ENCODE measurements at places on chromosomes 11 and 22.

DNA sequence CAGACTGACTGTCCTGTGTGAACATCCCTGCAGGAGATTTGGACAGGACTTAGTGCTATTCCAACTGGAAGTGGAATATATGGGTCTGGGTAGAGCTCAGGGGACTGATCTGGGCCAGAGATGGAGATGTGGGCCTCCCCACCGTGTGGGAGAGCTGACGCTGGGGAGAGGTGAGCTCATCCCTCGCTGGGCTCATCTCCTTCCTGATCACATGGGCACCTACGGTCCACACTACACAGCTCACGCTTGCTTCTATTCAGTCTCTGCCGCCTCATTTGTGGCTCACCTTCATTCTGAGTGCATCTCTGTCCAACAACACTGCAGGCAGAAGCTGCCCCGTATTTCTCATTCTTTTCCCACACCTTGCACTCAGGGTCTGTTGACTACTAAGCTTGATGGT is 16.6 kb upstream of the RAB1B start:
- no peak for DNase-seq

DNA sequence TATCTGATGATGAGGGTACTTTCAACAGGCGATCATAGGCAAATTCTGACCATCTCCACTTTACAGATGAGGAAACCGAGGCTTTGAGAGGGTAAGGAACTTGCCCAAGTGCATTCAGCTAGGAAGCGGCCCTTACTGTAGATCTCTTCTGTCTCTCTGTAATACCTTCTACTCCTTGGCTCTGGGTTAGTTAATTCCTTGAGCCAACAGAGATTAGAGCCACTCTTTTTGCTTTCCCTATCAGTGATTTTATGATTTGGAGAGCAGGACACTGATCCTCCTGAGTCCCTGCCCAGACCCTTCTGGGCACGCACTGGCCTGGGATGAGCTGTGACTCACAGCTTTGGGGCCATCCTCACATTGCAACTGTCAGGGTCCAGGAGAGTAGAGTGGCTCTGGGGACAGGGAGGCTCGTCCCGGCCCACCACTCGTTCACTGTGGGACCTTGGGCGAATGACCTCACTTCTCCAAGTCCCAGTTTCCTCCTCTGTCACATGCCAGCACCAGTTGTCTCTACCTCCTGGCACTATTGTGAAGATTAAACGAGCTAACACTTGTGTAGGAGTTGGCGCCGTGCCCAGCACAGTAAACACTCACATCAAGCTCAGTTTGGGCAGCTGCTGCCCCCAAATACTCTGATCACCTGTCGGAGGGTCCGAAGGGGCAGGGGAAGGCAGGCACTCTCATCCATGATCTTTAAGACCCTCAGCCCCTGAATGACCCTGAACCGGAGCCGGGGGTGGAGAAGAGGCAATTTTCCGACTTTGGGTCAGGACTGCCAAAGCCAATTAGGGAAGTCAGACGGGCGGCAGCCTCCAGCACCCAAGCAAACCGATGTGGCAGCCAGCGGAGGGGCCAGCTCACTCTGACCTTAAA is 235.0 kb downstream of the MIAT start:
- DNase-seq, result peak; percentile 91

DNA sequence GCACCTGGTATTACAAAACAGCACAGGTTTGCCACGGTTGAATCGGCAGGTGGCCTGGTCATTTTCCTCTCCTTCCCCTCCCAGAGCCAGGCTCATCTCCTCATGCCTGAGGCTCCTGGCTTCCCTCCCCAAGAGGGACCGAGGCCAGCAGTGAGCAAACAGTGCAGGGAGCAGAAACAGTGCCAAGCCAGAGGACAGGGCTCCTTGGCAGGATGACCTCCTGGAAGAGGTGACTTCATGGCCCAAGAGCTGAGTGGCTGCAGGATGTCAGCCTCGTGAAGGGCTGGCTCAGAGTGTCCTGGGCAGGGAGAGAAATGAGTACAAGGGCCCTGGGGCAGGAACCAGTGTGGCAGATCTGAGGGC is 22.8 kb upstream of the PPFIA1 start:
- DNase-seq, result no peak

DNA sequence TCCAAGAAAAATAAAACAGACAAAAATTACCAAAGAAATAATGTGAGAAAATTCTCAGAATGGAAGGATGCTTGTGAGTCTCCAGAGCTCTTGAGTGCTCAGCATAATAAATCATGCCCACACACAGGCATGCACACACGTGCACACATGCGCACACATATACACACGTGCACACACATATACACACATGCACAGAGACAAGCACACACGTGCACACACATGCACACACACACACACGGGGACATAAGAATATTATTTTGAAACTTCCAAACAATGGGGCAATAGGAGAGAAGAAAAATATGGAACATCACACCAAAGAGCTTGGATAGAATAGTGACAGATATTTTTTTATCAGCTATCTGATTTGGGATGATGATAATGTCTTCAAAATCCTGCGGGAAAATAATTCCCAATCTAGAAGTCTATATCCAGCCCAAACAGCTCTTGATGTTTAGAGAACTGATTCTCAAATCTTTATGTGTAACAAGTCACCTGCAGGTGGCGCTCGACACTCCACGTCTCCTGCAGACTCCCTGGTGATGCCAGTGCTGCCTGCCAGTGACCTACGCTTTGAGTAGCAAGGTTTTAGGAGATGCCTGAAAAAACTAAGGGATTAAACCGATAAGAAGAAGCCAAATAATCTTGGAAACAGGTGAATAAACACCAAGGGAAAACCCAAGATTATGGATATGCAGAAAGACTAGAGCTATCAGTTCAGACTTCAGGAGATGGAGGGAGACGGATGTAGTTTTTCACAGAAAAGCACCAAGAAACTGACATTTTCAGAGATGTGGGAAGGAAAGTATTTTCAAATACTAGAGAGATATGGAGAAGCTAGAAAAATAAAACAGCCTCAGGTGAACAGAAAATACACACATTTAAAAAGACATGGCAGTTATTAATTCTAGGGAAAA is 743.6 kb downstream of the ETS1 start:
- DNase-seq, result no peak

GRCh38 chr22:47067321-47067890 is 305.0 kb downstream of the TBC1D22A start:
- DNase-seq, result no peak

GRCh38 chr11:67588136-67588503 is 4.5 kb downstream of the GSTP1 start:
- no peak for DNase-seq

GRCh38 chr11:124865181-124865901 is at the start of gene ROBO3:
Gene ROBO3 (plus strand): TSS chr11:124865432. CDS start chr11:124865578, 146 bp downstream.
- no peak for DNase-seq

DNA sequence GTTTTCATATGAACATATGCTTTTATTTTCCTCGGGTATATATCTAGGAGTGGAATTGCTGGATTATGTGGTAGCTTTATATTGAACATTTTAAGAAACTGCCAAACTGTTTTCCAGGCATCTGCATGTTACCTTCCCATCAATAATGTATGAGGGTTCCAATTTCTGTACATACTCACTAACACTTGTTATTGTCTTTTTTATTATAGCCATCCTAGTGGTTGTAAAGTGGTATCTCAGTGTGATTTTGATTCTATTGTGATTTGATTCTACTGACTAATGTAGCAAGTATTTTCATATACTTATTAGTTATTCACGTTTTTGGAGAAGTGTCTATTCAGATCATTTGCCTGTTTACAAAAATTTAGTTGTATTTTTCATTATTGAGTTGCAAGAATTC is 2.0 kb downstream of the ANO5 start:
- DNase-seq, result no peak

- no peak for DNase-seq
These were observed 12.6 kb downstream of the OR6Q1 start for GRCh38 chr11:58043379-58043778.

GRCh38 chr11:67371911-67372320 is 1.5 kb downstream of the CLCF1 start:
- no peak for DNase-seq

DNA sequence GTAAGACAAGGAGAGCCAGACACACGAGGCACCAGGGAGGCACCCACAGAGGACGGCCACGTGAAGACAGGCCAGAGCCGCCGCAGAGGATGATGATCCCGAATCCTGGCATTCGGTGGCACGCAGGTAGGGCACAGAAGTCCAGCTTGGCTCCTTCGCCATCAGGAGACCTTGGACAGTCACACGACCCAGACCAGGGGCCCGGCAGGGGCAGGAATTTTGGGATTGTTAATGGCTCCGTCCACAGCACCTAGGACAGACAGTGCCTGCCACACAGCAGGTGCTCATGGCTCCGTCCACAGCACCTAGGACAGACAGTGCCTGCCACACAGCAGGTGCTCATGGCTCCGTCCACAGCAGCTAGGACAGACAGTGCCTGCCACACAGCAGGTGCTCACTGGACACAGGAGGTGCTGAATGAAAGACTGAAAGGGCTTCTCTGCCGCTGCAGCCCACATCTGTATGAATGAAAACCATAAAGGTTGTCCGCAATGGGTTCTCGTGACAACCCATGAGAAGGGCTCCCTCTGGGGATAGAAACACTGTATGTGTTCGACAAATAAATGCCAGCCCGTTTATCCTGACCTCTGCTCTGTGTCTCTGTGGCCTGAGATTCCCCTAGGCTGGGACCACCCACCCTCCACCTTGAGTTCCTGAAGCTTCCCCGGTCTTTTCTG is 341.6 kb downstream of the CTTN start:
- DNase-seq, result no peak

GRCh38 chr11:66701432-66702240 is 23.9 kb upstream of the RBM4B start:
- DNase-seq, result no peak

DNA sequence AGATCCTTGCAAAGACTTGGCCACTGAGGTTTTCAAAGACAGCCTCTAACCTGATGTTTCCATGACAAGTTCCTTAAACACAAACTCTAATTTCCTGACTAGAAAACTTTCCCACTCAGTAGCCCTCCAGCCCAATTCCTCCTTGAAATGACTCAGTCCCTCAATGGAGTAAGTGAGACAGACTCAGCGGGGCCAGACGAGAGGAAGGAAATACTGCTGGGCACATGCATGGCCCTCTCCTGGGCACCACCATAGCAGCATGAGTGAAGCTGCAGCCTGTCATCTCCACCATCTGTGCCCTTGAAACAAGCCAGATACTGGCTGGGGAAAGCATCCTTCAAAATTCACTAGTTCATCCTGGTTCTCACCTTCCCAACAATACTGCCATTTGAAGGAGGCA is 76.2 kb upstream of the GDPD4 start:
- no peak for DNase-seq

GRCh38 chr11:62880231-62880802 is 379 bp upstream of the SLC3A2 start:
- no peak for DNase-seq

DNA sequence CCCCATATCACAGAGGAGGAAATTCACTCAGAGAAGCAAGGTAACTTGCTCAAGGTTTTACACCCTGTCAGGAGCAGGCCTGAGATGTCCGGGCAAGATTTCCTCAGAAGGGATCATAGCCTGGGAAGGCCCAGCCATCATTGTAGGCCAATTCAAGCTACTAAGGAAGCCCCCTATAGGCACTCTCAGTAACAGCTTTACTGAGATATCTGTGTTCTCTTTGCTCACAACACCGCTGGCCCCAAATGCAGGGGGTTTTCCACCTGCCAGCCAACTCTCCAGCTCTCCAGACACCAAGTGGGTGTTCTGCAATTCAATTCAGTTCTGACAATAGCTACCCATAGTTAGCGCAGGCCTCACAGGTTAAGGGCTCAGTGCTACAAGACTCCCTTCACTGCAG is 84.0 kb downstream of the SLC36A4 start:
- no peak for DNase-seq

GRCh38 chr11:83054904-83055380 is 16.8 kb downstream of the RAB30 start:
- DNase-seq, result peak; percentile 66

- no peak for DNase-seq
These were observed 14.1 kb downstream of the WT1 start for GRCh38 chr11:32420937-32421901.

GRCh38 chr11:1129611-1130160 is 28.1 kb upstream of the MUC5AC start:
- DNase-seq, result no peak

DNA sequence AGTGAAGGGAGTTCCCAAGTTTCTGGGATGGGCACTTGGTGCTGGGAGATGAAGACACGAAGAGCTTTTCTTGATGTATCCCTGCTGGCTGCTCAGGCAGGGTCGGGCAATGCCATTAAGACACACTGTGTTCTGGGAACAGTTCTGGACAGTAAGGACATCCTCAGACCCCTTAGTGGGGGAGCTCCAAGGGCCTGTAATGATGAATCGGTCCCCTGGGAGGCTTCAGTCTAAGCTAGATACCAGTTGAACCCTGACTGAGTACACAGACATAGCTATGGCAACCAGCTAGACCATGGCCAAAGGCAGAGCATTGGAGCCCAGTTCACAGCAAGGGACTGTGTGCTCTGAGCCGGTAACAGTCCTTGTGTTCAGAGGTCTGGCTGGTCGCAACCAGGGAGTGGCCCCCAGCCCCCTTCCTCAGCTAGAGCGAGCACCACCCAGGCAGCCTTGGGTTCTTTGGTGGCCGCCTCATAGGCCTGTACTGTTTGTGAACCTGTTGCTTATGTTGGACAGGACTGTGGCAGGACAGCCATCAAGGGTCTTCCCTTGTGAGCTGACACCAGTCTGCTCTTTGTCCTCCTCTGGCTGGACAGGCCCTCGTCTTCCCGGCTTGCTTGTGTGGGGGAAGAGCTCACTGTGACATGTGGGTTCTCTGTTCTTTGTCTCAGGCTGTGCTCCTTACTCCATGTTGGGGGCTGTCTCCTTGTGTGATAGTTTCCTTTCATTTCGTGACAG is 25.0 kb downstream of the MED15 start:
- no peak for DNase-seq

DNA sequence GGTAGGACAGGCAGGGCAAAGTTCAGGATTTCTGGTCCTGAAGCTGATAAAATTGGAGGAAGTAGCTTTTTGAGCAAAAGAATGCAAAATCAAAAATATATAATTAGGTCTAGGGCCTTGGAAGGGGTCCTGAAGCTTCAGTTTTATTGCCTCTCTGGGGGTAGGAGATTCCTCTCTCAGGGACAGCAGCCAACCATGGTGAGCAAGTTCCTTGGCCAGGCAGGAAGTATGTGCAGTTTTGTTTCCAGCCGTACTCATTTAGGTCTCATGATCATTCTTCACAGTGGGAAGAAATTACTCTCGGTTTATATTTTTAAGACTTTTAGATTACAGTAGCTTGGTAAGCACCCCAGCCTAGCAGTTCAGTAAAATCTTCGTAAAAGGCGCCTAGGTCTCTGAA is 2.9 kb upstream of the RAB38 start:
- DNase-seq, result no peak

GRCh38 chr11:117426297-117426685 is 98.6 kb downstream of the CEP164 start:
- peak; percentile 70 for DNase-seq

Data from SHP77 (cell line).